ENCODE measurements at places on chromosomes 1 and 21.

DNA sequence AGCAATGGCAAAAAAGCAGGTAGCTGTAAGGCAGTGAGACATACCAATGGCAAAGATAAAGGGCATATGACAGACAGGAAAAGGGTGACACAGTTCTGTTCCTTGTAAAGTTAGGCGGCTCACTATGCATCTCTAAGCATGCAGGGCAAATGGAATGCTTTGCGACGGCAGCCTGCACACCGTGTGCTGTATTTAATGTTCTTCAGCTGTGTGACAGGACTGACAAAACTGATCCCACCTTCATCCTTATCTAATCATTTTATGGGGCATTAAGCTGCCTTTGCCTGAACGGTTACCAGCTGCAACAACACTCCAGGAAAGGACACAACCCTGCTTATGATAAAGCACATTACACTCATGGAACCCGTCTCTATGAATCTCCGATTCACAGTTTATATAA lies 80.5 kb upstream of the VAV3 start:
- no peak for DNase-seq

DNA sequence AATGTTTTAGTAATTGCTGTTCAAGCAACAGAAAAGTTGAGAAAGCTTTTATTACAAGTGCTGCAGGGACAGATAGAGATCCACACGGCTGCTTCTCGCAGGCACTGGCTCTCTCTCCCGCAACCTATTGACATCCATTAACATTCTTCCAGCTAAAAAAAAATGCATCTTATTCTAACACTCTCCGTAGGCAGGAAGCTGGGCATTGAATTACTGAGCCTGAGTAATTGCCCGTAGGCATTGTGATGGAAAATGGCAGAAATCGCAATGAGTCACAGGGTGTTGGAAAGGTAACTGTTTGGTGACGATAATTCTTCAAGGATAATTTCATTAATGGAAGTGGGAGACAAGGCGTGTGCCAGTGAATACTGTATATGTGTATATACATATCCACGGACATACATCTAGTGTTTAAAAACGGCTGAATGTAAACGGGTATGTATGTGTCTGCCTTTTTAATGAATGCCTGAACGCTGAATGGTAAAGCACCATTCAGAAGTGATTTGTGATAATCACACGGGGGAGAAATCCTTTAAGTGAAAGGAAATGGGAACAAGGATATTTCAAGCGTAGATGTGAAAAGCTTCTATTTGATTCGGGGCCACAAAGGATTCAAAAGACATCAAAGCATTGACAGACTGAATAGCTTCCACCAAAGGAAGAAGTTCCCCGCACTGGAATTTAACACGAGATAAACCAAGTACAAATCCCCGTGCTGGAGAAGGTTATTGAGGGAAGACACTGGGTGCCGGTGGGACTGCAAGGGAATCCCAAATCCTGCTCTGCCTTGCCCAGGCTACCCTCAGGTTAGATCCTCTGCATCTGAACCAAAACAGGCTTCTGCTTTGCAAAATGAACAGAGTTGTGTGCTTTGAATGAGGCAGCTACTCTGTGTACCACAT lies 567.2 kb downstream of the NPHP4 start:
- no peak for DNase-seq

GRCh38 chr1:108830119-108831008 lies 26.5 kb downstream of the AKNAD1 start:
- peak; percentile 76 for DNase-seq

- no peak for DNase-seq
These were observed 11.2 kb downstream of the LRRC42 start for GRCh38 chr1:53957194-53957818.

DNA sequence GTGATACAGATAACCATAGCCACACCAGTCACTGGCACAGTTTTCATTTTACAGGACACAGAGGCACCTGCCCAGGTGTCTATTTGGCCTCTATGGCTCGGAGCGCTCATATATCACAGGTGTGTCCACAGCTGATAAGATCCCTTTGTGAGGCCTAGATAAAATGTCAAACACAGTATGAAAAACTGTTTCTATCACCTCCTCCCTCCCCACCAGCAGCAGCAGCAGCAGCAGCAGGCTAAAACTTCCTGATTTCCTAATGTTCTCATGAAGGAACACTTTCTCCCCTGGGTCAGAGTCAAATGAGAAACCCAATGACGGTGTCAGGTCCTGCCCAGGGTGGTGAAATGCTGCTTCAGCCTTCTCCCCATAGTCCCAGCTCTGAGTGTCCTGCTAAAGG lies 24.4 kb downstream of the ELAPOR1 start:
- DNase-seq, result no peak

GRCh38 chr1:58738876-58739275 lies 39.0 kb upstream of the MYSM1 start:
- no peak for DNase-seq

DNA sequence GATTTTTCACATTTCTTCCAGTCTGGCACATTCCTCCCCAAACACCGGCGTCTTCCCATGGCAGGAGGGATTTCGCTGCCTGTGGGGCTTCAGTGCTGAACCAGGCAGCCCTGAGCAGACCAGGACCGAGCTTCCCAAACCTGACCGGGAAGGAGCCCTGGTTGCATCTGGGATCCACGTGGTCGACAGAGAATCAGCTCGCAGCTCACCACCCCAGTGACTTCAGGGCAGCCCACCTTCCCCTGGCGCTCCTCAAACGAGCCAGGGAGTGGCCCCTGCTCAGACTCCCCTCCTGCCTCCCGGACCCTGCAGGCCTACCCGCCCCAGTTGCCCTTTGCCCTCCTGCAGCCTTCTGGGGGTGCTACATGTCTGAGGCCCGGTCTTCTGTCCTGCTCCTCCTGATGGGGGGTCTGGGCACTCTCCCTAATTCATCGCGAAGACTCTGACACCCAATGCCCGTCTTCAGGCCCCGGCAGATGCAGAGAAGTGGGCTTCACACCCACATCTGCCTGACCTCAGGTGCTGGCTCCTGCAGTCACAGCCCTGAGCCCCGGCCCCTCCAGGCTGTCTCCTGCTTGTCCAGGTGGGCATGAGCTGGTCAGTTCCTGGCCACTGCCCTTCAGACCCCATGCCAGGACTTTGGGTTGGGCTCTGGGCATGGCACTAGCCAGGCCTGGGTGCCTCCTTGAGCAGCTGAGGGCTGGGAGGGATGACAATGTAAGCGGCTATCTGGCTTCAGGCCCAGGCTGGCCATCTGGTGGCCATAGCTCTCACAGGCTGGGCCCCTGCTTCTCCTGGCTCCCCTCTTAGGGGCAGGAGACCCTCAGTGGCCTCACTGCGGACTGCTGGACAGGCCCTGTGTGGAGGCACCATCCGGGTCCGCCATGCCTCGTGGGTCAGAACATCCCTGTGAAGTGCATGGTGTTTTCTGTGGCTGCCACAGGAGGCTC lies 26.1 kb upstream of the PRSS38 start:
- DNase-seq, result no peak

GRCh38 chr1:88742531-88742930 lies 58.5 kb downstream of the PKN2 start:
- no peak for DNase-seq

GRCh38 chr1:232108598-232108997 lies 482.0 kb downstream of the DISC1 start:
- no peak for DNase-seq

- no peak for DNase-seq
These were observed 227.1 kb upstream of the MAP1LC3C start for GRCh38 chr1:242225767-242226573.

- DNase-seq, result no peak
These were observed 6.6 kb upstream of the NHLH1 start for GRCh38 chr1:160360227-160360695.

- DNase-seq, result no peak
These were observed 258.8 kb downstream of the PLPP3 start for GRCh38 chr1:56320464-56321149.

GRCh38 chr1:77631302-77631701 lies 51.2 kb downstream of the ZZZ3 start:
- DNase-seq, result no peak

- no peak for DNase-seq
These were observed 4.2 kb downstream of the TINAGL1 start for GRCh38 chr1:31580513-31580870.

- no peak for DNase-seq
These were observed 254.0 kb downstream of the MATN1 start for GRCh38 chr1:30469426-30469825.

- DNase-seq, result no peak
These were observed 1.2 kb downstream of the GBP6 start for GRCh38 chr1:89364954-89365550.

DNA sequence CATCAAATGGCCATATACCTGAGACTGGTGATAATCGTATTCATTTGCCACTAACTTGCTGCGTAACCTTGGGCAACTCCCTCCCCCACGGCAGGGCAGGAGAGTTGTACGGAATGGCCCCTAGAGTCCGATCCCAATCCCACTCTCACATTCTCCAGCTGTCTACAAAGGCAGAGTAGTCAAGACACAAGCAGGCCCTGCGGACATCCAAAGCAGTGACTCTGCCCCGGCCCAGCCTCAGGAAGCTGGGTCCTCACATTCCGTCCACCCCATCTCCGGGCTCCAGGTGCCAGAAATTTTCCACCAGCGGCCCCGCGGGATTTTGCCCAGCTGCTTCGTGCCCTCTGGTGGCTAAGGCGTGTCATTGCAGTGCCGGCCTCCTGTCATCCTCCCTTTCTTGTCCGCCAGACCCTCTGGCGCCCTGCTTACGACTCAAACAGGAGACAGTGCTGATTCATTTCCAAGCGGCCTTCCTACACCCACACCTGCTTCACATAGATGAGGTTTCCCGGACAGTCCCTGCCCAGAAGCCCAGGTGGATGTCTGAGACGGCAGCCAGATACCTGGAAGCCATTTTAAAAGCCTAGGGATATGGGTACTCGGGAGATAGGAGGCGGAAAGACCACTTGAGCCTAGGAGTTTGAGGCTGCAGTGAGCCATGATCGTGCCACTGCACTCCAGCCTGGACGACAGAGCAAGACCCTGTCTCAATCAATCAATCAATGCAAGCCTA lies 2.9 kb upstream of the S100A2 start:
- DNase-seq, result peak; percentile 55

DNA sequence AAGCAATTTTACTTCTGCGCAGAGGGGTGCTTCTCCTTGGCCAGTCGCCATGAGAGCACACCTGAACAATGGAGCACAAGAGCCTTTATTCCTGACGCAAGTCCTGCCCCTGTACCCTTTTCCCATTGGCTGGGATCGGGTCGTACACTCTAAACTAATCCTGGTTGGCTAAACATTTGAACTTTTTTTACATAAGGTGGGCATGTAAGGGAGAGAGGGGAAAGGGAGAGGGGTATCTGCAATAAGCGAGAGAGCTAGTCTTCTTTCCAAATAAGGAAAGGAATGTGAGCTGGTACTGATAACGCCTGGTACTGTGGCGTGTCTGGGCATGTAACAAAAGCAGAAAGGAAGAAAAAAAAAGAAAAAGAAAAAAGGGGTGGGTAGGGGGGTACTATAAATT lies 21.8 kb downstream of the MFSD2A start:
- DNase-seq, result no peak

GRCh38 chr1:84892705-84893618 lies at the start of gene LPAR3:
Gene LPAR3, minus strand, starts transcription at chr1:84893206. Its CDS starts 27,086 bp downstream, at chr1:84866120.
- DNase-seq, result no peak

GRCh38 chr1:210043058-210043457 lies 105.0 kb downstream of the SYT14 start:
- no peak for DNase-seq

- no peak for DNase-seq
These were observed 590.9 kb upstream of the PLXNA2 start for GRCh38 chr1:208835097-208835463.

All from AG09319 (cell line).